Islet precursor cell (in vitro differentiated cells): ENCODE measurements at places on chromosomes 5 and 9.

DNA sequence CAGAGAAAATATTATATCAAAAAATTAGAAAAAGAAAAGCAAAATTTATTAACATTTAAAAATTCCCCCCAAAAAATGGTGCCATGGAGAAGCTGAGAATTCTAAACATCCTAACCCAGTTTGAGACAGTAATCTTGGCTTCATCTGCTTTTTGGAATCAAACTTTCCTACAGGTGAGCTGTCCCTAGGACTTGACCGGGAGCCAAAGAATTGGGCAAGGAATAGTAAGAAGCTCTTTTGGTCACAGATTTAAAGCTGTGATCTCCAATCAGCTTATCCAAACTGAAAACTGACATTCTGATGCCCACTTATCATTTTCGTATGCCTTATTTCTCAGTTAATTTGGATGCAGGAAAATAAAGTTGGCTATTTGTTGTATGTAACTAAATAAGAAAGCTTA, 457.3 kb upstream of the DMAC1 start:
- no peak for DNase-seq

- DNase-seq, result no peak
These were observed 331.9 kb upstream of the RFX3 start for GRCh38 chr9:3857673-3858072.

GRCh38 chr9:17656889-17657288, 78.0 kb downstream of the SH3GL2 start:
- no peak for DNase-seq

DNA sequence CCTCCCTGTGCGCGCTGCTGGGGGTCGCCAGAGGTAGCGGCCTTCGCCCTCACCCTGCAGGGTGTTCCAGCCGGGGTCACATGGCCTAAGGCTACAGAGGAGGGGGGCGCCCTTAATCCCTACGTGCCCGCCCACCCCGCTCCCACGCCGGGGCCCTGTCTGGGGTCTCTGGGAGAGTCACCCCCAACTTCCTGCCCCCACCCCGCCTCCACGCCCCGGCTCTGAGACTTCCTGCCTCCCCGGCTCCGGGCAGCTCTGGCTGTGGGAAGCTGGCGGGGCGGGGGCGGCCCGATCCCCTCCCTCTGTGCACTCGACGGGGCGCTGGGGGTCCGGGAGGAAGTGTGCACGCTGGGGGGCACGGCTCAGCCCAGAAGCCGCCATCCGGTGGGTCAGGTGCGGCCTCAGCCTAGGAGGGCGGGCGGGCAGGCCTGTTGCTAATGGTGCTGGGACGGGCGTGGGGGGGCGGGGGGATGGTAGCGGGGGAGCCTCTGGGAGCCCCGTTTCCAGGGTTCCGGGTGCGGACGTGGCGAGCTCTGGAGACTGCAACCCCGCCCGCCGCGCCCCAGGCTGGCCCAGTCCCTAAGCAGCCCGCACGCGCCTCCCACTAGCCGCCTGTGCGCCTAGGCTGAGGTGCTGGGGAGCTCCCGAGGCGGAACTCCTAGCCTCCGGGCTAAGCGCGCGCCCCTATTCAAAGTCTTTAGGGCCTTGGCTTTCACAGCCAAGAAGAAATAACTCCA, 61.6 kb downstream of the CXXC5 start:
- DNase-seq, result peak; percentile 79

DNA sequence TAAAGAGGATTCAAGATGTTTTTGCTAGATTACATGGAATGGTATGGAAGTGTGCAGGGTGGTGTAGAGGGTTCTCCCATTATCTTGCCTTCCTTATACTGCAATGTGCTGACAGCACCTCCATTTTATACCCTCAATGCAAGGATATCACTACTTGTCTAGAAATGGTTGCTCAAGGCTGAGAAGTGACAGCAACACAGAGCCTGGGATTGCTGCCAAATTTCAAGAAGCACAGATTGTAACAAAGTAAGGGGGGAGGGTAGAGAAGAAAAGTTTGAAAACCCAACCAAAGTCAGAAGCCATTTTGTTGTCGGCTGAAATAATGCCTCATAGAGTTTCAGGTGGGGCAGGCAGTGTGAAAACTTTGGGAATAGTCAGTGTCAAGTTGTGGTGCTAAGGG, 29.8 kb downstream of the PCDHAC2 start:
- no peak for DNase-seq

GRCh38 chr5:67035098-67035740, 161.4 kb downstream of the CD180 start:
- DNase-seq, result no peak

GRCh38 chr9:4486176-4486575, 4.1 kb upstream of the SLC1A1 start:
- DNase-seq, result no peak

- no peak for DNase-seq
These were observed 623.3 kb downstream of the HINT1 start for GRCh38 chr5:130541617-130542221.

DNA sequence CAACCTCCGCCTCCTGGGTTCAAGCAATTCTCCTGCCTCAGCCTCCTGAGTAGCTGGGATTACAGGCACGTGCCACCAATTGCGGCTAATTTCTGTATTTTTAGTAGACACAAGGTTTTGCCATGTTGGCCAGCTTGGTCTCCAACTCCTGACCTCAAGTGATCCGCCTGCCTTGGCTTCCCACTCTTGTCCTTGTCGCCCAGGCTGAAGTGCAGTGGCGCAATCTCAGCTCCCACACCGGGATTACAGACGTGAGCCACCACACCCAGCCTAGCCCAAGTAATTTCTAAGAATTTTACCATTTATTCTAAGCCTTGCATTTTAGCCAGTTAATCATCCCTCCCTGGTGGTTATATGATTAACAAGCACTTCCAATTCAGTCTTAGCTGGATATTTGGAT, 11.0 kb downstream of the NAIP start:
- DNase-seq, result no peak

DNA sequence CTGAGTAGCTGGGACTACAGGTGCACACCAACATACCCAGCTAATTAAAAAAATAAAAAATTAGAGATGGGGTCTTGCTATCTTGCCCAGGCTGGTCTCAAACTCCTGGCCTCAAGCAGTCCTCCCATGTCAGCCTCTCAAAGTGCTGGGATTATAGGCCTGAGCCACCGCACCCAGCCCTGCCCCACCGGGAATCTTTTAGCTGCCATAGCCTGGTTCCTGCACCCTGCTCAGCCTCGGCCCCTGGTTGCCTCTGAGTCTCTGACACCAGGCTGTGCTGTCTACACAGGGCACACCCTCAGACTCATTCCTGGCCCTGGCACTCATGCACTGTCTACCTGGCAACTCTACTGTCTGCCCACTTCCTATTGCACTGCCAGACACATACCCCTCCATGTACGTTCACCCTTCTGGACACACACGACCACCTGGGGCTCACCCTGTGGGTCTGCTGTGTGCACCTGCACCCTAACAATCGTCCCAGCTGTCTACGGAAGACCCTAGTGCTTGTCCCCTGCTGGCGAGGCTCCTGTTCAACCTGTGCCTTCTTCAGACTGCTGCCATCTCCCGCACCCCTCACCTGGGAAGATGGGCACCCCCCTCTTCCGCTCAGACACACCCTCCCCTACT, 1.4 kb downstream of the PROP1 start:
- DNase-seq, result no peak

- no peak for DNase-seq
These were observed 102.2 kb upstream of the IER5L start for GRCh38 chr9:129280236-129280622.

DNA sequence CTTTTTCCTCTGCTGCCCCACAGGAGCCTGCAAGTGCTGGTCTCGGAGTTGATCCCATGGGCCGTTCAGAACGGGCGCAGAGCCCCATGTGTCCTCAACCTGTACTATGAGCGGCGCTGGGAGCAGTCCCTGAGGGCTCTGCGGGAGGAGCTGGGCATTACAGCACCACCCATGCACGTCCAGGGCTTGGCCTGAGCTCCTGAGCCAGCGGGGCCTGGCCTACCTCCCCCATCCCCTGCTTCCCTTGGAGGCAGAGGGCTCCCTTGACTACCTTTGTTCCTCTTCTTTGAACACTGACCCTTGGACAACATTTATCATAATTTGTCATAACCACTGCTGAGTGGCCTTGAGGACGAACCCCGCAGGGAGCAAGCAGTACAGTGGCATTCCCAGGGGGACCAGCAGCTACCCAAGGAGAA, 6.9 kb upstream of the SLC27A4 start:
- no peak for DNase-seq
